ENCODE measurements at places on chromosomes 3 and 15.

DNA sequence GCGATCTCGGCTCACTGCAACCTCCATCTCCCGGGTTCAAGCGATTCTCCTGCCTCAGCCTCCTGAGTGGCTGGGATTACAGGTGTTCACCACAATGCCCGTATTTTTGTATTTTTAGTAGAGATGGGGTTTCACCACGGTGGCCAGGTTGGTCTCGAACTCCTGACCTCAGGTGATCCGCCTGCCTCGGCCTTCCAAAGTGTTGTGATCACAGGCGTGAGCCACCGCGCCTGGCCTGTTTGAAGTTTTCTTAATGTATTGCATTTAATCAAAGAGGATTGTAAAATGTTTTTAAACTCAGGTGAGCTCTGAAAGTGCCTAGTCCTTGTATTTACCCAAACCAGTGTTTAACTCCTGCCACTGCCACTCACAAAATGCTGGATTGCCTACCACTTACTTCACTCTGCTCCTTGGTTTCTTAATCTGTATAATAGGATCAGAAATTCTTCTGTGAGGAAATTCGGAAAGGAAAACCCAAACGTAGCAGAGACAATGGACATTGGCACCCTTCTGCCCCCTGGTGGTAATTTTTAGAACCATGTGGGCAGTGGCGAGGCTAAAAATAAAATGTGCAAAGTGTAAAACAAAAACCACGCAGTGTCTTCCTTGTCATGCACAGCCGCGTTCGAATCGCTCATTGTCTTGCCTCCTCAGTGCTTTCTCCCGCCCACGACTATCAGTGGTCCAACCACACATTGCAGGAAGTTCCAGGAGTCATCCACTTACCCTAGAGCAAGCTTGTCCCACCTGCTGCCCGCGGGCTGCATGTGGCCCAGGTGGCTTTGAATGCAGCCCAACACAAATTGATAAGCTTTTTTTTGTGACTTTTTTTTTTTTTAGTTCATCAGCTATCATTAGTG lies 27.3 kb downstream of the CEP19 start:
- DNase-seq: peak; percentile 39

DNA sequence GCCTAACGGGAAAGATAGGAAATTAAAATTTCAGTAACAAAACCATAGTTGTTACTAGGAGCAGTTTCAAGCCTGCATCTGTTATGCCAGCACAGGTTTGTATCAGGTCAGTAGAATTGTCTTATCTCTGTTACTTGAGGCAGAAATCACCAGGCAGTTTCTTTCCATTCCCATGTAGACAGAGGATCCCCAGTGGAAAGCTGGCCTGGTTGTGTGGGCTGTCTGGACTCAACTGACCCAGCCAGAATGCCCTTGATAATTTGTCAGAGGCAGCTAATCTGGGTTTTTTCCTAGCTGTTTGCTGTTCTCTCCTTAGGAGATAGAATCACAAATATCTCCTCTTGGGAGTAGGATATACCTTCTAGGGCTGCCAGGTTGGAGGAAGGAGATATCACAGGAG lies 1044.7 kb downstream of the IGSF11 start:
- no peak for DNase-seq

- DNase-seq: no peak
These were observed 30.7 kb downstream of the EFL1 start for GRCh38 chr15:82231842-82232241.

GRCh38 chr3:16490062-16490619 lies 23.4 kb downstream of the RFTN1 start:
- no peak for DNase-seq

DNA sequence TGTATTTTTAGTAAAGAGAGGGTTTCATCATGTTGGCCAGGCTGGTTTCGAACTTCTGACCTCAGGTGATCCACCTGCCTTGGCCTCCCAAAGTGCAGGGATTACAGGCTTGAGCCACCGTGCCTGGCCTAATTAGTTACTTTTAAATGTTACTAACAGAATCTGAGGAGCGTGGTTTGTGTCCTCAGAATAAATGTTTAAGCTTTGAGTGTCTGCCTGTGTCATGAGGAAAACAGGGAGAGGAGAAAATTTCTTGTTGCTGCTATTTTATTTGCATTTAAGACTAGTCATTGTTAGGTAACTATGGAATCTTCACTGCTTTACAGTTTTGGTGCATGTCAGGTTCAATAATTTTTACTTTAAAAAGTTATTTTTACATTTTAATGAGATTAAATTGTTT lies 68.8 kb downstream of the TCF12 start:
- no peak for DNase-seq

GRCh38 chr15:82958638-82959037 lies 6.1 kb upstream of the HOMER2 start:
- no peak for DNase-seq

DNA sequence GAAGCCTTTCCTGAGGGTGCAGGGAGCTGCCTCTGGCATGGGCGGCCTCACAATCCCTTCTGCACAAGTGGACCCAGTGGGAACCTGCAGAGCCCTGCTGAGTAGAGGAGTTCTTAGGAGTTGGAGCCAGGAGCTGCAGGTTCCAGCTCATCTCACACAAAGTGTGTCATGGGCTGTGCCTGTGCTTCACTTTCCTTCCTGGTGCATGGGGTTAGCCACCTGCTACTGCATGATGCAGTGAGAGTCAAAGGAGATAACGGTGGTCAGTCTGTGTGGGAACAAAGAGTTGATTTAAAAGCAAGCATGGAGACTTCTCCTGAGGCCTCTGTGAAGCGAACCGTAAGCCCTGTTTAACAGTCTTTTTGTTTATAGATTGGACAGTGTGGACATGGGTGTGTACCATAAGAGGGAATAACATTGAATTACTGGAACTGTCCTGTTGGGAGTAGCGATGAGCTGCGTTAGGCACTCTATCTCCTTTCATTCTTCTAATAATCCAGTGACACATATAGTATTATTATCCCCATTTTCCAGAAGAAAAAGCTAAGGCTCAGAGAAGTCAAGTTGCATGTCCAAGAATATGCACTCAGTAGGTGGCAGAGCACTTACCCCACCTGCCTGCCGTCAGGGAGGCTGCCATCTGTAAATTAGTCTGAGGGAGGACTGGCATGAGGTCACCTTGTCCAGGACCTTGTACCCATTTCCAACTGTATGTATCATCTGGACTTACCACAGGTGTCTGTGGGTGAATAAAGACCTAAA lies 68.7 kb upstream of the PRR23C start:
- DNase-seq: peak; percentile 39

- peak; percentile 93 for DNase-seq
These were observed 59.7 kb downstream of the SEMA3G start for GRCh38 chr3:52385157-52385556.

All from WERI-Rb-1 (cell line).